GM13977 (cell line): ENCODE measurements at places on chromosomes 7 and 10.
A peak's percentile ranks its signal among the peaks of the same experiment; 100 is the strongest.

DNA sequence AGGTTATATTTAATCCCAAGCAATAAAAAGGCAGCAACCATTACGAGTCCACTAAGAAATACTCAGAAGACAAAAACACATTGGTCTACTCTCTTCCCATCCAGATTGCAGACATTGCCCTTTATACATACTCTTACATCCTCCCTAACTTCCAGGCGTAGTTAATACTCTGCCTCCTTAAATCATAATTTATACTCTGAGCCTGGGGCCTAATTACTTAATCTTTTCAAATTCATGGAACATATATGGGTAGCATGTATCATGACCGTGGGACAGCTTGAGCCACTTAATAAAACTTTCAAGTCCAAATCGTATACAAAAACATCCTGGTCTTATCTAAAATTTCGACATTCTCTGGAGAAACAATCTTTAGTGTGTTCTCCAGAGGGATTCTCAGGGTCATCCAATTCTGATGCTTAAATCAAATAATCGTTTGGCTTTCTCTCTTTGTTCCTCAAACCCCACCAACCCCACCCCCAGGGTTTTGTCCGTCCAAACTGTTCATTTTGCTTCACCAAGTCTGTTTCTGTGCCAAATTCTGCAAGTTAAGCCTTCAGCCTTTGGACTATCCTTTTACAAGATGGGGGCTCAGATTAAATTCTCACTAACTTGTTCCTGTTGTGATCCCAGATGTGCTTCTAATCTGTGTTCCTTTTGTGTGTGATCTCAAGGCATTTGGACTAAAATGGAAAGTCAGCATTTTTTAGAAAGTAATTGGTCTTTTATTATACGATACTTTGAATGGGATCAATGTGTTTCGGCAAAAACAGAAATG is 86.4 kb downstream of the ADAM12 start:
- no peak for DNase-seq

- DNase-seq, result no peak
These were observed 14.6 kb upstream of the BRI3 start for GRCh38 chr7:98266840-98267239.

DNA sequence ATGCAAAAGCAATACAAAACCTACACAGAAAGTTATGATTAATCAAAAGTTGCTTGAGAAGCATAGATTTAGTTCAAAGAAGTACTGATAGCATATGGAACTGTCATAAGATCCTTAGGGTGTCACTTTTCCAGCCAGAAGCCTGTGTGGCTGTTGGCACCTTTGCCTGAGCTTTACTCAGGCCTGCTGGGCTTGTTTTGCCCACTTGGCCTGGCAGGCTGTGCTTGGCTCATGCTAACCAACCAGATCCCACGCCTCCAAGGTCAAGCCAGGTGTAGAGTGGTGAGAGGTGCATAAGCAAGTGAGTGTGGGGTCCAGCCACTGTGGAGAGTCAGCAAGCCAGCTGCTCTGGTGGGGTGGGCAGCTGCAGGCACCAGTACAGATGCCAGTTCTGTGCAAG is 12.0 kb upstream of the LIPA start:
- DNase-seq, result no peak

DNA sequence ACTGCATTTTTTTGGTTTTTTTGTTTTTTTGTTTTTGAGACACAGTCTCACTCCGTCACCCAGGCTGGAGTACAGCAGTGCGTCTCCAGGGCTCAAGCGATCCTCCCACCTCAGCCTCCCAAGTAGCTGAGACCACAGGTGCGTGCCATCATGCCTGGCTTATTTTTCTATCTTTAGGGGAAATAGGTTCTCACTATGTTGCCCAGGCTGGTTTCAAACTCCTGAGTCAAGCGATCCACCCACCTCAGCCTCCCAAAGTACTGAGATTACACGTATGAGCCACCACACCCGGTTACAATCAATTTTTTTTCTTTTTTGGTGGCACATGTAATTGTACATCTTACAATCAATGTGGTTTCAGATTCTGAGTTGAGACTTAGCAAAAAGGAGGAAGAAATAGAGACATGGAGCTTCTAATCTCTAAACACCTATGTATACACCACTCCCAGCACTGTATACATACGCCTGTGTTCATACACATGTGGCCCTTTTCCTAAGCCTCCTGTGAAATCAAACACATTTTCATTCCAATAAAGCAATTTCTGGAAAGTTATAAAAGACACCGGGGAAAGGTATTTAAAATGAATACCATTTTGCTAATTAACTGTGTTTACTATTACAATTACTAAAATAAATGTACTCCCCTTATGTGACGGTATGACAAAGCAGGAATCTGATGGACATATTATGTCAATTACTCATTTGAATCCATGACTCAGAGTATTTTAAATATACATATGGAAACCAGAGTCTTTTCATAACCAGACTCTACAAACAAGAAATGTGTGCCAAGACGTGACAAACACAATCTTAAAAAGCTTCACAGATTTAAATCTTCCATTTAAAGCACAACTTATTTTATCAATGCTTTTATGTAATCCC is 40.9 kb downstream of the SMURF1 start:
- DNase-seq, result no peak

- DNase-seq, result no peak
These were observed 49.3 kb downstream of the CALML3 start for GRCh38 chr10:5573968-5574641.

GRCh38 chr10:118511711-118512110 is 83.7 kb downstream of the PRLHR start:
- no peak for DNase-seq

DNA sequence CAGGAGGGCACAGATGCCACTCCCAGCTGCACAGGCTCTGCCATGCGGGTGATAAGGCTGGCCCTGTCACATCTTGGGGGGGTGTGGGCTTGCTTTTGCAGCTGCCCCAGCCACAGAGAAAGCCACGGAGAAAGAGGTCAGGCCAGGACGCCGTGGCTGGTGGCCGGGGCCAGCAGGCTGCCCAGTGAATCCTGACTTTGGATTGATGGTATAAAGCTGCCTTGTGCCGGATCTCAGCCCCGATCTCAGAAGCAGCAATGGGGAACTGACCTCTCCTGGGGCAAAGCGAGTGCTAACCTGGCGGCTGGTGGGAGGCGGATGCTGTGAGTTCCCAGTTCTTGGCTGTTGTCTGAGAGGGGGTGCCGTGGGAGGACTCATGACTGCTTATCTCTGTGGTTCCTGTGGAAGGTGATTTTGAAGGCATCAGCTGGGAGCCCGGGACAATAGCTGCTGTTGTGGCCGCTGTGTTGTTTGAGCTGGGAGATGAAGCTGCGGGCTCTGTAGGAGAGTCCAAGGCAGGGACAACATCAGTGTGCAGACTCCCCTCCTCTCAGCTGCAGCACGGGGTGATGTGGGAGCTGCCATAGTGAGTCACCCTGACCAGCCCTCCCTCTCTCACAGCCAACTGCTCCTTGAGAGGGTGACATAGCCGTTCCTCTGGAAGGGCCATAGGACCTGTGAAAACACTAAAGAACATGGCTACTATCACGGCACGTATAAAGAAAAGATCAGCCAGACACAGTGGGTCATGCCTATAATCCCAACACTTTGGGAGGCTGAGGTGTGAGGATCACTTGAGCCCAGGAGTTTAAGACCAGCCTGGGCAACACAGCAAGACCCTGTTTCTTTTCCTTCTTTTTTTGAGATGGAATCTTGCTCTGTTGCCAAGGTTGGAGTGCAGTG is 17.0 kb downstream of the IL15RA start:
- no peak for DNase-seq

- no peak for DNase-seq
These were observed 104.7 kb upstream of the CHST15 start for GRCh38 chr10:124198125-124198501.

GRCh38 chr10:95394161-95394880 is 103.5 kb upstream of the PDLIM1 start:
- DNase-seq, result peak; percentile 48

GRCh38 chr7:47266131-47266706 is 315.7 kb downstream of the TNS3 start:
- DNase-seq, result peak; percentile 65

- no peak for DNase-seq
These were observed 88.7 kb downstream of the PIP4K2A start for GRCh38 chr10:22625516-22626290.

GRCh38 chr7:82110146-82110840 is 333.3 kb downstream of the CACNA2D1 start:
- no peak for DNase-seq

DNA sequence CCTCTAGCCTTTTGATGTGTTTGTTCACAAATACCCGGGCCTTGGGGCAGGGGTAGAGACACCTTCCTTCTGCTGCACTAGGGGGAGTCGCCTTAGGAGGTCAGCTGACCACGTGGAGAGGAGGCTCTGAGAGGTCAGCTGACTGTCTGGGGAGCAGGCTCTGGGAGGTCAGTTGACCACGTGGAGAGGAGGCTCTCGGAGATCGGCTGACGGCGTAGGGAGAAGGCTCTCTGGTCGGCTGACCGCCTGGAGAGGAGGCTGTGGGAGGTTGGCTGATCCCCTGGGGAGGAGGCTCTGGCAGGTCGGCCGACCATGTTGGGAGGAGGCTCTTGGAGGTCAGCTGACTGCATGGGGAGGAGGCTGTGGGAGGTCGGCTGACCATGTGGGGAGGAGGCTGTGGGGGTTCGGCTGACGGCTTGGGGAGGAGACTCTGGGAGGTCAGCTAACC is 59.6 kb upstream of the LYZL1 start:
- no peak for DNase-seq

GRCh38 chr7:27113991-27114769 is 11.7 kb upstream of the HOXA2 start:
- DNase-seq, result no peak

- DNase-seq, result no peak
These were observed 186.8 kb upstream of the TMEM229A start for GRCh38 chr7:124219681-124220080.

DNA sequence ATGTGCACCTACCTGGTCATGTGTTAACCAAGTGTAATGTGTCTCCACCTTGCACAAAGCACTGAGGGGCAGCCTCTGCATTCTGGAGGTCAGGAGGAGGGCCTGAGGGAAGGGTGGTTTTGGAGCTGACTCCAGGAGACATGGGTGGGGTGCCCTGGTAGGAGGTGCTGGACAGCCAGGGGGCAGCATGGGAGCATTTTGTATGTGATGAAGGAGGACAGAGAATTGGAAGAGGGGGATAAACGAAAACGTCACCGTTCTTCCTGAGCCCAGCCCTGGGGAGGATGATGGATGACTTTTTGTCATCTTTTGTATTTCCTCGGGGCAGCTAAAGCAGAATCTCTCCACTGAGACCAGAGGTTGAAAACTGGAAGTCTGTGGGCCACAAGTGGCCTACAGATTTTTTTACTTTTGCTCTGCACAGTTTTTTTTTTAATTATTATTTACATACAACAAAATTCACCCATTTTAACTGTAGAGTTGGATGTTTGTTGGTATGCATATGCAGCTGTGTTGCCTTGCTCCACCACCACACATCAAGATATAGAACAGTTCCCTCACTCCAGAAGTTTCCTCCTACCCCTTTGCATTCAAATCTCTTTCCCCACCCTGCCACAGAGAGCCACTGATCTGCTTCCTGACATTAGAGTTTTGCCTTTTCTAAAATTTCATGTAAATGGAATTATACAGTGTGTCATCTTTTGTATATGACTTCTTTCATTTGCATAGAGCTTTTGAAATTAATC is 242.5 kb downstream of the VTI1A start:
- DNase-seq, result no peak

GRCh38 chr10:34156781-34157425 is 658.2 kb downstream of the PARD3 start:
- no peak for DNase-seq

DNA sequence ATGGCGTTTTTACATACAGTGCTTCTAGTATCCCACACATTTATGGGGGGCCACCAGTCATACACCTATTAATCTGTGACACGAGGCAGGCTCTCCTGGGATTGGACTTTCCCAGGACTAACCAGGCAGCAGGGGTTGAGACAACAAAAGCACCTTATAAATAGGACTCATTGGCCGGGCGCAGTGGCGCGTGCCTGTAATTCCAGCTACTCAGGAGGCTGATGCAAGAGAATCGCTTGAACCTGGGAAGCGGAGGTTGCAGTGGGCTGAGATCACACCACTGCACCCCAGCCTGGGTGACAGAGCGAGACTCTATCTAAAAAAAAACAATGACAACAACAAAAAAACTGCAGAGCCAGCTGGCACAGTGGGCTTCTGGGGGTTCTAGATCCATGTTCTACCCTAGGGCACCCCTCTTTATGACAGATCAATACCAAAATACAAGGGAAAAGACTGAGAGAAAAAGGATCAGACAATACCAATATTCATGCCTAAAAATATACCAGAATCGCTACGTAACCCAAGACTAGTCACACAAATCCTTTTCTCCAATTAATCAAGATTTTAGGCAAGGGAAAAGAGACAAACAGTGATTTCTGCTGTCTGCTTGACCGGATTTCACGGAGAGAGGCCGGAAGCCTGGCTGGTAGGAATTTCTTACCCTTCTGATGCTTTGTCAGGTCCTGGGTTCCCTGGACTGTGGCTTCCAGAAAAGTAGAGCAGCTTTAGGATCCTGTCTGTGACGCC is 98.4 kb upstream of the CCNY start:
- DNase-seq, result no peak

DNA sequence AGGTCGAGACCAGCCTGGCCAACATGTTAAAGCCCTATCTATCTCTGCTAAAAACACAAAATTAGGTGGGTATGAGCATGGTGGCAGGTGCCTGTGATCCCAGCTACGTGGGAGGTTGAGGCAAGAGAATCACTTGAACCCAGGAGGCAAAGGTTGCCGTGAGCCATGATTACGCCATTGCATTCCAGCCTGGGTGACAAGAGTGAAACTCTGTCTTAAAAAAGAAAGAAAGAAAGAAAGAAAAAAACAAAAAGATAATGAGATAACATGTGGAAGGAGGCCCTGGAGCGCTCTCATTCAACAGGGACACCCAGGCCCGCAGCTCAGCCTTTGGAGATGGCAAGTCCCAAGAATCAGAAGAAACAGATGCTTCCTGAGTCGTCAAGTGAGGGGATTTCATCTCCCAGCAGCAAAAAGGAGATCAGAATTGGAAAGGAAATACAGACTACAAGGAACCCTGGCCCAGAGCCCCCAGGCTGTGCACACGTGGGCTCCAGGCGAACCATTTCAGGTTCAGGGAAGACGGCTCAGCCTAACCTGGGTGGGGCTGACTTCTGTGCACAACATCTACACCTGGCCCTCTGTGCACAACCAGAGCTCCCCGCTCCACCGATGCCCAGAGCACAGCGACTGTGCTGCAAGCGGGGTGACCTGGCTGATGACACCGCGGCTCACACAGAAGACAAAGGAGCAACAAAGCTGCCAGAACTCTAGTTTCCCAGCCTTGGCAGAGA is 33.3 kb downstream of the GNA12 start:
- no peak for DNase-seq
